ENCODE measurements at places on chromosomes 1 and 21.

GRCh38 chr1:9840176-9840575, 16.4 kb upstream of the CLSTN1 start:
- DNase-seq: no peak

DNA sequence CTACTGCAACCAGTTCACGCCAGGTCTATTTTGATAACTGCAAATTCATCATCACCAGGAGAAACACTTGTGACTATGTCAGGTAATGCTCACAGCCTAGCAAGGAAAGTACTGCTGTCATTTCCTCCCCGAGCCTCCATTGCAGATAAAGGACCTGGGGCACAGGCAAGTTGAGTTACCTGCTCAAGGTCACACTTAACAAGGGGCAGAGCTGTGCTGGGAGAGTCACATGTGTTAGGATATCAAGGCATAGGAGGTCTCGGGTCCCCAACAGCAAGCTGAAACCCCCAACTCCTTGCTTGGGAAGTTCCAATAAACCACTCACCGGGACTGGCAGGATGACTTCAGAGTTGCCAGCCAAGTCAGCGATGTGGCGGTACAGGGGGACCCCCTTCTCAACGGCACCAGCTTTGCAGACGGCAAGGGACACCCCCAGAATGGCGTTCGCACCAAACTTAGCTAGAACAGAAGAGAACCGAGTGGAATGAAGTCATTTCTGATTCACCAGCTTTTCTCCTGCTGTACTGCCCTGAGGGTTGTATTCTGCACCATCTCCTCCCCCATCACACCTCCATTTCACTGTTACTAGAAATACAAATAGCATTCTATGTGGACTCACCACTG, 11.6 kb downstream of the ENO1 start:
- no peak for DNase-seq

GRCh38 chr21:45994759-45995685, 13.5 kb downstream of the COL6A1 start:
- no peak for DNase-seq

GRCh38 chr1:4880626-4881025, 226.2 kb downstream of the AJAP1 start:
- DNase-seq: no peak

GRCh38 chr1:16975211-16975610, 5.2 kb downstream of the MFAP2 start:
- DNase-seq: no peak

DNA sequence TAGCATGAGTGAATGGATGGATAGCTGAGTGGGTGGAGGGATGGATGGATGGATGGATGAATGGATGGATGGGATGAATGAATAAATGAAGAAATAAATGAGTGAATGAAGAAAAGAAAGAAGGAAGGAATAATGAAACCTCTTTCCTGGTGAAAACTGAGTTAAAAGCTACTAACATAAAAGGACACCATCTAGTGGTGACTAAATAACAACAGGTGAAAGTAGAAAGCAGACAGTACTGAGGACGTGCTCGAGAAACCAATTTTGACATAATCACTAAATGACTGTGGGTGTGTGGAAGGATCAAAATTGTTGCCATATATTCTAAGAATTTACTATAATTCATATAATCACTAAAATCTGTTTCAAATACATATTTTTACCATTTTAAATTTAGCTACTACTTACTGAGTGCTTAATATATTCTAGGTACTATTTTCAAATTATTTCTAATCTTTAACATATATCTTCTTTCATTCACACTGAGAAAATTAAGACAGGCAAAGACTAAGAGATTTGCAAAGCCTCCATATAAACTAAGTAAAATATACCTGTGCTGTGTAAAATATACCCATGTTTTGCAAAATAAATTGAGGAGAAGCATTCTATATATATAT, 522.9 kb downstream of the LRRIQ3 start:
- DNase-seq: peak; percentile 42

- DNase-seq: no peak
Measured at GRCh38 chr21:34770576-34770975, 101.8 kb downstream of the CLIC6 start.

GRCh38 chr1:162091681-162092524, 22.4 kb downstream of the NOS1AP start:
- peak; percentile 59 for DNase-seq

Measured in renal cortical epithelial cell (primary cell).